ENCODE measurements at places on chromosomes 7 and 10.

- DNase-seq = no peak
Observed at GRCh38 chr7:29975561-29975960, 14.0 kb downstream of the SCRN1 start.

DNA sequence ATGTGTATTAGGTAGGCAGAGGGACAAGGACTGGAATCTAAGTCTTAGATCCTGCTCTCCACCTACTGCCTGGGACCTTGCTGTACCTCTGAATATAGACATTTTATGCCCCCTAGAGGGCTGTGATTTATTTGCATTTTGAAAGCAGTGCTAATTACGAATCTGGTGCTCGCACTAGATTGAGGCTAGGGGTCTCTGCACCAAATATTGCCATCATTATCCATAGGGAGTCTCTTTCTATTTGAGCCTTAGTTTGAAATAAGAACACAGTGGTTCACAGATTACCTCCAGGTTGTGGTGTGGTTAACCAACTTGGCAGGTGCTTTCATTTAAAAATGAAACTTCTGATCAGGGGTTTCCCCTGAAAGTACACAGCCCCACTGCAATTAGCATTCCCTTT is 41.8 kb downstream of the CNNM1 start:
- DNase-seq = no peak

DNA sequence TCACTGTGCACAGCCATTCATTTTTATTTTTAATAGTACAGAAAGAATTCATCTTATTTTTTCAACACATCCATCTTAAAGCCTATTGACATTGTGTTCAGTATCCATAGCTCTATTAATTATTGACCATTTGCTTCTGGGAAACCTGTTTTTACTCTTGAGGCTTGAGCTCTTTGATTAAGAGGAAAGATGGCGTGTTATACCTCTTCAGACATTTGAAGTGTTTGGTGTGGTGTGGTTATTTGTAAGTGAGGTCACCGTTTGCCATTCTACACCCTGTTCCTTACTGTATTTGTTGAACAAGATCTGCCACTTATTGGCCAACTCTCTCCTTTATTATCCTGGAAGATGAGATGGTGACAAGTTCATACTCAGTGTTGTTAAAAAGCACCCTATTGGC is 18.4 kb downstream of the C7orf57 start:
- no peak for DNase-seq

- no peak for DNase-seq
Observed at GRCh38 chr10:97012470-97012869, 173.3 kb downstream of the SLIT1 start.

- DNase-seq = no peak
Observed at GRCh38 chr7:102991540-102992214, 78.9 kb downstream of the LRRC17 start.

GRCh38 chr10:117454502-117454901 is 79.3 kb upstream of the PDZD8 start:
- no peak for DNase-seq

- no peak for DNase-seq
Observed at GRCh38 chr7:133642907-133643306, 390.0 kb downstream of the EXOC4 start.

DNA sequence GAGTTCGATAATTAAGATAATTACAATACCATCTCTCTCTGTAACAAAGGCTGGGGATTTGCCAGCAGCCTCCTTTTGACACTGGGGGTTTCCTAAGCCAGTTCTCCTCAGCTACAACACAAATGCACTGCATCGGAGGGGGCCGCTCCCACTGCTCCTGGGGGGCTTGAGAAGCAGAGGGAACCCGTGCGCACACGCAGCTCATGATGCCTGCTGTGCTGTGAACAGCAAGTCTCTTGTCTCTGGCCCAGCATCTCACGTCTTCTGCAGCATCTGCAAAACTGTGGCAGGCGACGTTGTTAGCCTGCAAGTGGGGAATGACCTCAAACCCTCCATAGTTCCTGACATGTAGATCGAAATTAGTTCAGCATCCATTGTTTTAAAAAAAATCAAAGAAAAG is 5.5 kb downstream of the VIPR2 start:
- DNase-seq = no peak

DNA sequence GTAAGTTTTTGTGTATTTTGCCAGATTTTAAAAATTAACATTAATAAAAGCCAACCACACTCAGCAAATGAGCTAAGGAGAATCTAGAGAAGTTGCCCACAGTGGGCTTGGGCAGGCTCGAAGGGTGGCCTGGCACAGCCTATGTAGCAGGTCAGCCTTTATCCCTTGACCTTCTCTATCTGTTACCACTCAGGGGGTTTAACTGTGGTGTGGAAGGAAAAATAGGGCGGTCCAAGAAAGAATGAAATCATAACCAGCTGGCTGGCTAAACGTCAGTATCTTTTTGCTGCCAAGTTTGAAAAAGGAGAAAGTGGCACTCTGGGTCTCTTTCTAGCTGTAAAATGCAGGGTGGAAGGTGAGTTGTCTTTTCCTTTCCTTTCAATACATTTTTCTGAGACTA is 130.3 kb upstream of the ASAH2 start:
- DNase-seq = no peak

GRCh38 chr10:52644373-52645186 is 128.0 kb downstream of the MBL2 start:
- no peak for DNase-seq

- DNase-seq = no peak
Observed at GRCh38 chr7:94856643-94857042, 50.8 kb upstream of the PPP1R9A start.

GRCh38 chr7:13692548-13692947 is 296.9 kb downstream of the ETV1 start:
- no peak for DNase-seq

DNA sequence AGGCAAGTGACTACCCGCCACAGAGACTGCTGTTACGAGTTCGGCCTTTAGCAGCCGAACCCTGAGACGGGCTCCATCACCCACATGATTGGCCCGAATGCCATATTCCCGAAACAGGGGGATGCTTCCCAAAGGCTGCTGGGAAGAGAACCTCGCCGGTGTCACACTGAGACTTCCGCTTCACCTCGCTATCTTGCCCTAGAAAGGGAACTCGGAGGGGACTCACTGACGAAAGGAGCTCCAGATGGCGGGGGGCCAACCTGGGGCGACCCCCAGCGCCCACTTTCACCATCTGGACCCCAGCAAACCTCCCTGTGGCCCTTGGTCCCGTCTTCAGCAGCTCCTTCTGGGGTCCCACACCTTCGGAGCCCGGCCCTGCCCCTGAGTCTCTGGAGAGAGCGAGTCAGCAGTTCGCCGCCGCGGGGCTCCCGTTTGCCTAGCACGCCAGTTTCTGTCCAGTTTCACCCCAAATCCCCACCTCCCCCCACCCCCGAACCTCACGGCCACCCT is 529 bp downstream of the HPS1 start:
- no peak for DNase-seq

- DNase-seq = no peak
Observed at GRCh38 chr10:11612021-11613001, 861 bp upstream of the USP6NL start.

DNA sequence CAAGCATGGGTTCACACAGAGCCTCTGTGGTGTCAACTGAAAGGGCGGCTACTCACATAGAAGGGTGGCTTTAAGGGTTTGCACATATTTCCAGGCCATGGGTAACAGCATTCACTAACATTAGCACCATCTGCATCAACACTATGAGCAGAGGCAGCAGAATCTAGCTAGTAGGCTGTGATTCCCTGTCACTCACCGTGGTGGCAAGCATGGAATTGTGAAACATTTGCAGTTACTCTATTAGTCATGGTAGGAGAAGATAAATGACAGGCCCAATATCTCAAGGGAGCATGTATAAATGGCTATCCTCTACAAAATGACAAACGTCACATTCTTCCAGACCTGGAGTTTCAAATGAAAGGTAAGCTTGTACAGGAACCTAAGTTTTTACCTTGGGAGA is 32.2 kb upstream of the CUBN start:
- DNase-seq = no peak

DNA sequence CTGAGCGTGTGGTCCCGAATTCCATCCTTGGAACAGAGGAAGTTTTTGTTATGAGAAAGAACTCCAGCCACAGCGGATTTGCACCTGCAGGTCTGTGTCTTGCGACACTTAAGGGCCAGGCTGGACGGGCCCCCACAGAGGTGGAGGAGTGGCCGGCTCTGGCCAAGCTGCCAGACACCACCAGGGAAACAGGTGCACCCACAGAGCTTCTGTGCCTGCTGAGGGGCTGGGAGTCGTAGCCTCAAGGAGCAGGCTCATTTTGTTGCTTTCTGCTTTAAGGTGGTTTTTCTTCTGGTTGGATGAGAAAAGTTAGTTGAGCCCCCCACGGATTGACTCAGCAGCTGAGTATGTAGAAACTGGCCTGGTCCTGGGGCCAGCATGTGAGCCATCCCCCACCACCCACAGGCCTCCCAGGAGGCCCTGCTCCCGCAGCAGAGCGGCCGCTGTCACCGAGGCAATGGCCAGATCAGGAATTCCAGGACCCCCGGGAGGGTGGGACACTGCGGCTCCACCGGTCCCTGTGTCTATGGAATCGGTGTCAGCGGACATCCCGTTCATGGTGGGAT is 41.9 kb downstream of the NKX6-2 start:
- no peak for DNase-seq

- DNase-seq = no peak
Observed at GRCh38 chr10:62248465-62248864, 20.2 kb downstream of the RTKN2 start.

- DNase-seq = no peak
Observed at GRCh38 chr10:75720157-75720556, 288.7 kb downstream of the LRMDA start.

DNA sequence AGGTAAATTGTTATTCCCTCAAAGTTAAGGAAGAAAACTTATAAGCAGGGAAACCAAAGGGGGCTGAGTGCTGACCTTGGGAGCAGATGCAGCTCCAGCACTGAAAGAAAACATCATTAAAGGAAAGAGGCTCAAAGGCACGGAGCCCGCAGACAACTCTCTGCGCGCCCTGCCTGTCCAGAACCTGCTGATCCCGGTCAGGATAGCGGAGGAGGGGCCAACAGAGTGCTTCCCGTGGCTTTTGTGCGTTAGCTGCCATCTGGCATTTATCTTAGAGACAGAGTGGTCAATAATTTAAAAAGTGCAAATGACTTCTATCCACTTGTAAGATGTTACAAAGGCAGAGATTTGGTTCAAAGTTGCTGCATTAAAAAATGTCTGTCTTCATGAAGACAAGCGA is 162.1 kb downstream of the FANK1 start:
- DNase-seq = no peak

- no peak for DNase-seq
Observed at GRCh38 chr7:7672545-7673239, 32.1 kb downstream of the UMAD1 start.

DNA sequence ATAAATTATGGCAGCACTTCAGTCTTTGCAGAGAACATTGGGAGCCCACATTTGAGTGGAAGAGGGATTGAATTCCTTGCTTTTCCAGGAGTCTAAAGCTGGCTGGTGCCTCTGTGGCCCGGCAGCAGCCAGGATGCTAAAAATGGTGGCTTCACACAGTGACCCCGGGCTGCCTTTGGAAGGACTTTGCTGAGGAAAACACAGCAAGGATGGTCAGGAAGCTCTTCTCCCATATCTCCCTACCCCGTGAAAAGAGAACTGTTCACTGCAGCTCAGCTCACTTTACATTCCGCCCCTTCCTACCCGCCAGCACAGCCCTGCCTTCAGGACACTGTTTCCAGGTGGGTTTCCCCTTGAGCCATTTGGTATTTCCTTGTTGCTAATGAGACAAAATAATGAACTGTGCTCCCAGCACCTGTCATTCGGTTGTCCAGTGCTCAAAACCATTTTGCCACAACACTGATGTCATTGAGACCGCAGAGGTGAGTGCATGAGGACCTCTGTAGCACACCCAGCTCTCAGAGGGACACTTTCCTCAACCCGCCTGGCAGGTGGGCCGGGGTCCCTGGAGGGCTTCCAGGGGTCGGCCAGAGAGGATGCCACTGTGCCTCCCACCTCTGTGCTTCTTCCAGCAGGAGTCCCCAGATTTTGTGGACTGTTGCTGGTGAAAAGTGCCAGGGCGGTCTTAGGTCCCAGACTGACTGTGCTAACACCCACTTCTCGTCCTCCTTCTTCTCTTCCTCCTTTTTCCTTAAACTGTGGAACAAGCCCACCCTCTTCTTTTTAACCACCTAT is 255.7 kb upstream of the PPP2R2D start:
- no peak for DNase-seq

GRCh38 chr10:5582736-5583135 is 58.0 kb downstream of the CALML3 start:
- no peak for DNase-seq

DNA sequence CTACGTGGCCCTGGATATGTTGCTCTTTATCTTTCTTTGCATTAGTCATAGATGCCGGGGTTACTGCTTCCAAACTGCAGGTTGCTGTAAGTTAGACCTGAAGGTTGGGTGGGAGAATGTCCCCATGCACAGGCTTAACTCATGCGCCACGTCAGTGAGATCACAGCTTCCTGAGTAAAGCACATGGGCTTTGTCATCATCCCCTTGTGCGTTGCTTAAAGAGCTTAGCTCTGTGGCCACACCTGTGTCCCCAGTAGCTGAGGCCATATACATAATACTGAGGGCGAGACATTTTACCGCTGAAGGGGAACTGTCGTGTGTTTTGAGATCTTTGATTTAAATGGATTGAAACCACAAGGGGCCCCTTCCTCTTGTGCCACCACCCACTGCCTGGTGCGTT is 45.8 kb upstream of the BTBD16 start:
- DNase-seq = no peak

DNA sequence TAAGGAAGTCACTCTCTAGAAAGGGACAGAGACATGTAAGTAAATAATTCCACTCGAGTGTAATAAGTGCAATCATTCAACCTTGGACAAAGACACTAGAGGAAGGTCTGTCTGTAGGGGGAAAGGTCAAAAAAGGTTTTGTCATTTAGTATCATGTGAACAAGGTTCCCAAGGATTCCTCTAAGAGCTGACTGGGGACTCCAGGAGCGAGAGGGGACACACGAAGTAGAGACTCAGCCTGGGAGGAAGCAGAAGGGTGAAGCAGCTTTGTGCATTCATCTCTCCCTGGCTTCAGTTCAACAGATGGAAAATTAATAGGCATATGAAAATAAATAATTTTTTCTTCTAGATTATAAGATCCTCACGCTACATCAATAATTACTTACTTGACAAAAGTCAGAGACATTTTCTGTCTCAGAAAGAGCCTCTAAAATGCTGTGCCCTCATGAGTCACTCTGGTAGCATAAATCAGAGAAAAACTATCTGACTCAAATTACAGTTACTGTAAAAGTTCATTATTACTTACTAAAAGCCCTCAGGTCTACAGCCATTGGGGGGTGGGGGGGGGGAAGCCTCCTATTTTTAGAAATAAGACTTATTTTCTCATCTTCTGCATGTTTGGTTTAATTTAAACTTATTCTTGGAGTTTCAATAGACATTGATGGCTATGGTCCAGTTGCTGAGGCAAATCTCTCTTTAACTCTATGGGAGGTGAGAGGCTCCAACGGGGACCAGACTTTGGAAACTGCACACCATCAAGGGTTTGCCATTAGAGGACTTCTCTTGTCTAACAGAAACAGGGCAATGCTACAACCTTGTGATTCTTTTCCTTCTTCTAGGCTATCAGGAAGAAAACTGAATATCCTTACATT is 275.1 kb upstream of the KLF14 start:
- no peak for DNase-seq

Measured in activated effector memory CD4-positive, alpha-beta T cell treated with Interleukin-2 at 50 U/mL for 16 hours (primary cell).